ENCODE measurements at places on chromosomes 3 and 15. TPM values are rescaled to one million over a fixed set of nuclear protein-coding genes. Genes with fewer than 3 reads are reported as not detected.

Gene HTR3E
- not detected for total RNA-seq

DNA sequence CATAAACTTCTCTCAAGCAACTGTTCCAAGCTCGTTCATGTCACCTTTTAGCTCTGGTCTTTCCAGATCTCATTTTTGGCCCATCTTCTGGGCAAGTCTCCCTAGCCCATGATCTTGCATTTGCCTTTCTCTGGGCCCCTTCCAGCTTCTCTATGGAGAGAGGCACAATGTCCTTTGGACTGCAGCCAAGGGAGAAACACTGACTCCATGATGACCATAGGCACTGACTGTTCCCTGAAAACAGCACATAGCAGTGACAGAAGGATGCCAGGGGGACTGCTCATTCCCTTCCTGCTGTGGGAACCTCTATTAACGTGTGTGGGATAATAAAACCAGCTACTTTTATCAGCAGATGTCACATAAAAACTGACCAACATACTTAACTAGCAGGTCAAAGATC is 60.3 kb downstream of the STRIT1 start:
- no peak for DNase-seq

GRCh38 chr15:58077427-58077826 is 11.9 kb upstream of the ALDH1A2 start:
- DNase-seq: no peak

Gene LRRC31
- total RNA-seq: not detected

Gene LMAN1L
- total RNA-seq: not detected

DNA sequence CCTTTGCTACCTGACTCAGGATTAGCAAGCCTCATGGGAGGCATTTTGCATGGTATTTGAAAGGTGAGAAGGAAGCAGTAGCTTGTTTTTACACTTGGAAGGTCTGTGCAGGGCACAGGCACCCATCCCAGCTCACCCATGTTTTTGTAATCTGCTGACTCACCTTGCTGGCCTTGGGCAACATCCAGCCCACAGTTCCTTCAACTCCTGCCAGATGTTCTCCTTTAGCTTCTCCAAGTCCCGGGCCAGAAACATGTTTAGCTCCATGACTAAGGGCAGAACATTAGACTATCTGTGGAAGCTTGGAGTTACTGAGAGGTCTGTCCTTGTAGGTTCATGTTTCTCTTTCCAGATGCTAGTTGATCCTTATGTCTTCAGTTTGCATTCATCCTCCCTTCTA is 12.4 kb upstream of the ZNF770 start:
- no peak for DNase-seq

GRCh38 chr15:57195326-57195725 is 181.0 kb upstream of the CGNL1 start:
- DNase-seq: no peak

- no peak for DNase-seq
Measured at GRCh38 chr3:24352893-24353553, 141.6 kb downstream of the THRB start.

Gene GHSR
- not detected for total RNA-seq

DNA sequence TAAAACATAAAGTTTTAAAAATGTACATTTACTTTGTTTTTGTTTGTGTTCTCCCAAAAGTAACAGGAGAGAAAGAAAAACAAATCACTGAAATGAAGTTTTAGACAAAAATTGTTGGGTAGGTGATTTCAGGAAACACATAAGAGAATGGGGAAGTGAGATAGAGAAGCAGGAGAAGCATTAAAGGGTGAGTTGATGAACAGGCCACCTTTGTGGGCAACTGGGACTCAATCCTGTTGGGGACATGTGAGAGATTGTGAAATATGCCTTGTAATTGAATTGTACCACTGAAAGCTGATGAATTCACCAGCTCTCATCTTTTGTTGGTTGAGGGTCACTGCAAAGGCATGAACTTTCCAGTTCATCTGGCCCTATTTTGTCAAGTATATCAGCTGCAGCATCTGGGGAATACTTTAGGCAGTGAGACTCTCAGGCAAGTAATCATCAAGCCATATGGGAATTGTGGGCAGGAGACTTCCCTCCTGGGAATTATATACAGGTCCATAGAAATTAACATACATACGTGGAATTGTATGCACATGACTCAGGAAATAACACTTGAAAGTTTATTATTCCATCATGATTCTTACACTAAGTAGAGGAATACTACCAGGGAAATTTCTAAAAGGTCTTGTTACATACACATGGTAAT is 181.0 kb downstream of the ZBBX start:
- no peak for DNase-seq

DNA sequence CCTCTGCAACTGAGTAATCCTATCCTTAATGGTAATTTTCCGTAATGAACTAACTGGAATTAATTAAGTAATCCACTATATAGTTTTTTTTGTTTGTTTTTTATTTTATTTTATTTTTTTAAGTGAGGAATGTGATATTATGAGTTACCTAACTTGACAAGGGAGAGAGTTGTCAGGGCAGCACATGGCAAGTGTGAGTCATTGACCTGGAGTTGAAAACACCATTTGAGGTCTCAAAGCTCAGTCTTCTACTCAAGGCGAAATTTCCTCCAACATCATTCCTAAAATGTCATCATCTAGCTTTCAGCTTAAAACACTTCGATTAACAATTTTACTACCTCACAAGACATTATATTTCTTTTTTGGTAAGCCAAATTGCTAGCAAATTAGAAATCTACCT is 87.8 kb downstream of the NECTIN3 start:
- DNase-seq: no peak

Gene MON1A
- total RNA-seq: 12.4 TPM

GRCh38 chr15:32119286-32119685 is 89.0 kb downstream of the CHRNA7 start:
- no peak for DNase-seq

- DNase-seq: no peak
Measured at GRCh38 chr3:14123308-14124222, 1.1 kb downstream of the CHCHD4 start.

Gene C3orf85
- not detected for total RNA-seq

Gene DET1
- total RNA-seq: 4.1 TPM

Gene CCR3
- not detected for total RNA-seq

Gene TOP2B
- 75.1 TPM for total RNA-seq

DNA sequence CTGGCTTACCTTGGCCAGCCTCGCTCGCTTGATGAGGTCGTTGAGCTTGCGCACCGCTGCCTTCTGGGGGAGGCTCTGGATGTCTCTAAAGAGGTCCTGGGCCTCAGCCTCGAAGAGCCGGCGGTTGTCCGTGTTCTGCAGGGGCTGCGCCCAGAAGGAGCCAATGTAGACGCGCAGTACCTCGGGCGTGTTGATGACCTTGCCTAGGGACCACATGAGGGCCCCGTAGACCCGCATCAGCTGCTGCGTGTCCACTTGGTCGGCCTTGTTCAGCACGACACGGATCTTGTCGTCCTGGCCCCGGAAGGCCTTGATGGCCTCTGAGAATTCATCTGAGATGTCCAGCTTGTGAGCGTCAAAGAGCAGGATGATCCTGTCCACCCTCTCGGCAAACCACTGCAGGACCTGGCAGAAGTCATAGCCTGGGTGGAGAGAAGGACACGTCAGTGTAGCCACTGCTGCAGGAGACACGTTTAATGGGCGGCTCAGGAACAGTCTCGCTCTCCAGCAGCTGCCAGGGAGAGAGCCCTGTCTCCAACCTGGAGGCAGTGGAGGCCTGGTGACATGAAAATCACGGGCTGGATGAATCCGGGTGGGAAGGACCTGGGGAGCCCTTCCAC is 25.5 kb upstream of the SPTBN5 start:
- DNase-seq: no peak

DNA sequence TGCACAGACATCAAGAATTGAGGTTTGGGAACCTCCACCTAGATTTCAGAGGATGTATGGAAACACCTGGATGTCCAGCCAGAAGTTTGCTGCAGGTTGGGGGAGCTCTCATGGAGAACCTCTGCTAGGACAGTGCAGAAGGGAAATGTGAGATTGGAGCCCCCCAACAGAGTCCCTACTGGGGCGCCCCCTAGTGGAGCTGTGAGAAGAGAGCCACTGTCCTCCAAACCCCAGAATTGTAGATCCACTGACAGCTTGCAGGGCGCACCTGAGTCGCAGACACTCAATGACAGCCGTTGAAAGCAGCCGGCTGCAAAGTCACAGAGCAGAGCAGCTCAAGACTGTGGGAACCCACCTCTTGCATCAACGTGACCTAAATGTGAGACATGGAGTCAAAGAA is 34.6 kb upstream of the EPHA6 start:
- no peak for DNase-seq

DNA sequence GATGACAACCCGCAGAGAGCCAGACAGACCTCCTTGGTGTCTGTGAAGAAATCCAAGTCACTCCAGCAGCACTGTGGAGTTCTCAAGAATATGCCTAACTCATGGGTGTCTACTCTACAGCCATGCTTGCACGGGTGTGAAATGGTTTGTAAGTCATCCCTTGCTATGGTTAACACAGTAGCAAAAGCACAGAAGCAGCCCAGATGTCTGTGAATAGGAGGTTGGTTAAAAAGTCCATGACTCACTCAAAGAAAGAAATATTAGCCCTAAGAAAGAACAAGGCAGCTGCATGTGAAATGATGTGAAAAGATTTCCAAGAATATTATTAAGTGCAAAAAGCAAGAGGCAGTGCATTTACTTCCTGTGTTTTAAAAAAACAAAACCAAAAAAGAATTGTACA is 12.1 kb upstream of the LIMD1 start:
- DNase-seq: no peak

GRCh38 chr3:29590461-29590860 is 309.6 kb downstream of the RBMS3 start:
- DNase-seq: no peak

- no peak for DNase-seq
Measured at GRCh38 chr3:167941234-167941995, 154.3 kb downstream of the GOLIM4 start.

- DNase-seq: no peak
Measured at GRCh38 chr3:114290911-114291901, 2.6 kb upstream of the TIGIT start.

DNA sequence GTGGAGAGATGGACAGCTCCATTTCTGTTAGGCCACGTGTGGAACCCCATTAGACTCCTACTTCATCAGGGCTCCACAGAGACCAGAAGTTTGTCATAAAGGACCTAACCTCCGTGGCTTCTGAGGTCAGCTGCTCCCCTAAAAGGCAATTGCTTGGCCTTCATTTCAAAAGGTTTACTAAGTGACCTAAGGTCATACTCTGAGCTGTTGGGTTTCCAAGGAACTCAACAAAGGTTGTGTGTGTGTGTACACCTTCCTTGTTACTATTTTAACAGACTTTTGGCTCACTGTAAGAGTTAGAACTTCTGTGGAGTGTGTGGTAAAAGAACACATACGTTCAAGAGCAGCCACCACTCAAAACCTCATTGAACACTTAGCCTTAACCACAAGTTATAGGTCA is 73.9 kb downstream of the SEC22A start:
- DNase-seq: no peak

DNA sequence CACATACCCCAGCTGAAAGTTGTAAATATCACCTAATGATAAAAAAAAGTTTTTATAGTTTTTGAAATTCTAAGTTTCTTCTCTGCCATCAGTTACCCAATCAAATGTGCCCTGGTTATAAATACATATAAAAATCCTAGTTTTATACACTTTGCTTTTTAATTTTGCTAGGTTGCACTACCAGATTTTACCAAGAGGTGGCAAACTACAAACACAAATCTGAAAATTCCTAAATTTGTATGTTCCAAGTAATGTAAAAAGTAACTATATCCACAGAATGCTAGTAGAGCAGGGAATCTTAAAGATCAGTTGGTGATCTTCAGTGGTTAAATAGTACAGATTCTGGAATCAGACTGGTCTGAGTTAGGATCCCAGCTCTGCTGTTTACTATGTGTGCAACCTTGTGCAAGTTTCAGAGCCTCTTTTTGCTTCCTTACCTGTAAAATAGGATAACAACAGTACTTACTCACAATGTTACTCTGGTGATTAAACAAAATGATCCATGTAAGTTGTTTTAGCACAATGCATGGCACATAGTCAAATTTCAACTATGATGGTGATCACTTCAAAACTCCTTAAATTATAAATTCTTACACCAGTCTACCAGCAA is 11.0 kb downstream of the TRPM7 start:
- no peak for DNase-seq

Gene ZMYND10
- 0.12 TPM for total RNA-seq

- DNase-seq: no peak
Measured at GRCh38 chr15:67479781-67480505, 41.0 kb upstream of the C15orf61 start.

Gene AADACL2
- total RNA-seq: not detected

DNA sequence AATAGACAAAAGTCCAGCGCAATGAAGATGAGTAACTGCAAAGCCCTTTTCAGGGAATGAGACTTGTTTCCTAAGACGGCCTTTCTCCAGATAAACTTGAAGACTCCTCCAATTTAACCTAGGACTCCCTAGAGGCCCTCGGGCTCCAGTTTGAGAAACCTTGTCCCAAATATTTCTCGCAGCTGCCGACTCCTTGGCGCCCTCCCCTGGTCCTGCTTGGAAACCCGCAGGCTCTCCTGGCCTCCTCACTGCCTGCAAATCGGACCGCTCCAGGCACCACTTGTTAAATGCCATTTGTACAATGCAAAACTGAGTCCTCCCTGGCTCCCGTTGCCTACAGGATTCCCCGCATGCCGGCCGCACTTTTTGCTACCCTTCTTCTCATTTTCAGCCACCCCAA is 36.8 kb downstream of the MUC4 start:
- no peak for DNase-seq

DNA sequence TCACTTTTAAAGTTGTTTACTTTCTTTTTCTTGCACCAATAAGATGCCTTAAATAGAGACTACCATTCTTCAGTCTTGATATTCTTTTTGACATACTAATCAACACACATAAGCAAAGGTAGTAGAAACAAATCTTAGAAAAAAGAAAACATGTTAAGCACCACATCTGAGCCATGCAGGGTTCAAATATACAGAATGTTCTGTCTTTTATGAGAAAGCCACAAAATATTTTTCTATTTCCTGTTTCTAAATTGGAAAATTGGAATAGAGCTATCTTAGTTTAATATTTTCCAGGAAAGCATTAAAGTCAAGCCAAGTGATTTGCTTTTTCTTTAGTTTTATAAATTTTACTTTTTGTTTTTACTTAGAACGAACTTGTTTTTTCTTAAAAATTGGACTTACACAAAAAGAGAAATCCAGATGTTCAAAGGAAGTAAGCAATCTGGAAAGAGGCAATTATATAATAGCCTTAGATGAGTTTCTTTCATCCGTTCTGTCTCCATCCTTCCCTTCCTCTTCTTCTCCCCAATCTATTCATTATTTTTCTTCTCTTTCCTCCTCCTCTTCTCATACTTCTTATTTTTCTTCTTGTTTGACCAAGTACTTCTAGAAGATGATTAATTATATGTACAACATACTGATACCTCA is 731.7 kb downstream of the SQOR start:
- DNase-seq: no peak

Gene ZNF860
- 1.2 TPM for total RNA-seq

- peak; percentile 96 for DNase-seq
Measured at GRCh38 chr15:42890161-42890913, 30.2 kb downstream of the TTBK2 start.

Measured in glomerular endothelial cell (primary cell).